GM23338 (cell line): ENCODE measurements at places on chromosomes 6 and 20. TPM values are rescaled to one million over a fixed set of nuclear protein-coding genes. Genes with fewer than 3 reads are reported as not detected.

GRCh38 chr6:125546841-125547251 lies 202.6 kb upstream of the HEY2 start:
- no peaks in the 10 kb centered on the region for H3K27me3 ChIP-seq
- no peaks in the 10 kb centered on the region for H3K36me3 ChIP-seq
- H3K27ac ChIP-seq, result no peak overlapping the region
- peaks cover 8% of the 10 kb centered on the region; the same call in 1 of the 2 replicates for H3K4me1 ChIP-seq
- H3K4me3 ChIP-seq, result no peak overlapping the region
- peak; percentile 27 for DNase-seq

DNA sequence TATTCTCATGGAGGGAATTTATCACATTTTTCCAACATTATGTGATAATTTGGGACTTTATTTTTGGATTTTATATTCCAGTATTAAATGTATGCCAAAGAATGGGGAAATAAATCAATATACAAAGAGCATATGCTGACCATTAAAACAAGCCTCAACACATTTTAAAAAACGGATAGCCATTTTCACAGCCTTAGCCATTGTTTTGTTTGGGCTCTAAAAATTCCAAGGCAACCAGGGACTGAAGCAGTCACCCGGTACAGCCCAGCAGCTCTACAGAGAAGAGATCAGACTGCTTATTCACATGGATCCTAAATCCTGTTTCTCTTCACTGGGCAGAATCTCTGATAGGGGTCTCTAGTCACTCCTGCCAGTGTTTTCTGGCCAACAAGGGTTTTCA lies 150.2 kb upstream of the OGFRL1 start:
- no peak overlapping the region for H3K27ac ChIP-seq
- no peaks in the 10 kb centered on the region for H3K36me3 ChIP-seq
- no peaks in the 10 kb centered on the region for H3K27me3 ChIP-seq
- no peak for DNase-seq
- H3K4me3 ChIP-seq, result no peak overlapping the region

- DNase-seq, result no peak
- H3K27ac ChIP-seq, result no peak overlapping the region
- H3K4me3 ChIP-seq, result no peak overlapping the region
- H3K36me3 ChIP-seq, result no peaks in the 10 kb centered on the region
- H3K4me1 ChIP-seq, result no peaks in the 10 kb centered on the region
These were observed 32.4 kb downstream of the AAR2 start for GRCh38 chr20:36268440-36269342.

DNA sequence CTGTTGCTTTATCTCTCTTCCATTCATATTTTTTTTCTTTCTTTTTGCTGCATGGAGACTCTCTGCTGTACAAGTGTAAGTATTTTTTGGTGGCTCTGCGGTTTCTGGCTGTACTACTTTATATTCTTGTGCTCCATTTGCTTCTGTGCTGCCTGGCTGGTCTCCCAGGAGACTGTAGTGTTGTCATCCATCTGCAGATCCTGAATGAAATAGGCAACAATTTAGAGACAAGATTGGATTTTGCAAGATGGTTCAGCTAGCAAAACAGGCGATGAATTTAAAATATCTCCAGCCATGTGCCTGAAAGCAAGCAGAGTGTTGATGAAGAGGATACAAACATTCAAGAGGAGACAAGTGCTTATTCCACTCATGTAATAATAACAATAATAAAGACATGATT lies 75.1 kb upstream of the SCGN start:
- H3K27ac ChIP-seq, result no peak overlapping the region
- no peak for DNase-seq
- no peaks in the 10 kb centered on the region for H3K27me3 ChIP-seq
- H3K4me1 ChIP-seq, result no peaks in the 10 kb centered on the region

GRCh38 chr6:80472271-80472670 lies 365.8 kb downstream of the BCKDHB start:
- H3K4me3 ChIP-seq, result no peak overlapping the region
- no peak for DNase-seq
- no peaks in the 10 kb centered on the region for H3K27me3 ChIP-seq
- no peak overlapping the region for H3K27ac ChIP-seq

DNA sequence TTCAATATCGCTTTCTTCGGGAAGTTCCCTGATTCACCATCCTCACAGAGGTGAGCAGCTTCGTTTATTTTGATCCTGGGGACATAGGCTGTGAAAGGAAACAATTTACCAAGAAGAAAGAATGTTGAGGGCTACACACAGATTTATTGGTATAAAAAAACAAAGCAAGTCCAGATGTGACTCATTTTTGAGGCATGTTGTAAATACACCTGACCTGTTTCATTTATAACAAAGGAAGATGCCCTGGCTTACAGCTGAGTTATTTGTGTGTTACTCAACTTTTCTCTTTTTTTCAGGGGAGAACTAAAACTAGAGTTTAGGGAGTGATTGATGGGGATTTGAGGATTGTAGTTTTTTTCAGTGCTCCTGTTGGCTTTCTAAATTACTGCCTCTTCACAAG lies 489.5 kb downstream of the CBLN4 start:
- H3K4me3 ChIP-seq, result no peak overlapping the region
- H3K27ac ChIP-seq, result no peak overlapping the region
- DNase-seq, result no peak

GRCh38 chr6:90406142-90406794 lies 109.6 kb upstream of the BACH2 start:
- no peaks in the 10 kb centered on the region for H3K27me3 ChIP-seq
- DNase-seq, result no peak
- no peak overlapping the region for H3K4me3 ChIP-seq
- H3K27ac ChIP-seq, result no peak overlapping the region

DNA sequence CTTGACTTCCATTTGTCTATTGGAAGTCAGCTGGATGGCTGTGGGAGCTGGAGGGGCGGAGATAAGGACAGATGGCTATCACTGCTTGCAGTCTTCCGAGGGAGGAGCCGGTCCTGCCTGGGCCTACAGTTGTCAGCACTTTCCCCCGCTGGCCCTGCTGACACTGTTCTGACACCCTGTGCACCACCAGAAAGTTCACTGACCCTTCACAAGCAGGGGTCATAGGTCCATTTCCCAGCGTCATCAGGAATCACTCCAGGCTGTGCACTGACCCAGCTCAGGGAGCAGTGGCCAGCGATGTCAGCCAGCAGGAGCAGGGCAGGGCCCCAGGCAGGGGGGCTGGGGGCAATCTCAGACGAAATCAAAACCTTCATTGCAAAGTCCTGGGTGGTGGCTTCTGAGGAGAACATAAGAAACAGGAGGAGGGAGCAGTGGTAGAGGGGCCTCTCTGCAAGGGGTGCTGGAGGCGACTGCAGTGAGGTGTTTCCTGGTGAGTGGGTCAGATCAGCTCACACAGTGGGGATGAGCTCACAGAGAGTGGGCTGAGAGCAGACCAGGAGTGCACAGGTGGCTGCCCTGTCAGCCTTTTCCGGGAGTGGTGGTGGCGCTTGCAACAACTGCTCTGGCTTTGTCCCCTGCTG lies 26.5 kb upstream of the PLEKHG1 start:
- peak; percentile 24 for DNase-seq
- no peak overlapping the region for H3K4me3 ChIP-seq
- no peak overlapping the region for H3K27ac ChIP-seq

DNA sequence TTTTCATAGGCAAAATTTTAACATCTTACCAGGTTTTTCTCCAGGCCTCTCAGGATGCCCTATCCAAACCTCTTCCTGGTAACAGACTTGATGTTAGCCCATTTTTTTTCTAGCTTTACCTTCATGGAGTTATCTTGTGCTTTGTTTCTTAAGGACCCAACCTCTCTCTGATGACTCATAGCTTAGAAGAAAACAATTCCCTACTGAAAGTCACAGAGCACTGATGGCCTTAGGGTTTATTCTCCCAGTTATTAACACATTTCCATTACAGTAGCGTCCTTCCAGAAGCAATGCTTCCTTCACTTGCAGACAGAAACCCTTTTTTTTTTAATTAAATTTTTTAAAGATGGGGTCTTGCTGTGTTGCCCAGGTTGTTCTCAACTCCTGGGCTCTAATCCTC lies 79.4 kb downstream of the IYD start:
- H3K4me3 ChIP-seq, result no peak overlapping the region
- DNase-seq, result no peak
- H3K27me3 ChIP-seq, result no peaks in the 10 kb centered on the region
- H3K4me1 ChIP-seq, result peaks cover 7% of the 10 kb centered on the region; the same call in 1 of the 2 replicates

The UNC5CL gene
- 1.2 and 2.4 TPM in 2 replicates for total RNA-seq

The CLPSL1 gene
- not detected in 2 replicates for total RNA-seq
